ENCODE measurements at places on chromosomes 6 and 20.

GRCh38 chr6:44480097-44480541 lies 92.6 kb downstream of the CDC5L start:
- DNase-seq: no peak

- no peak for DNase-seq
These were observed 6.7 kb downstream of the RAET1G start for GRCh38 chr6:149915970-149916865.

- no peak for DNase-seq
These were observed 143.4 kb downstream of the BCKDHB start for GRCh38 chr6:80249897-80250296.

DNA sequence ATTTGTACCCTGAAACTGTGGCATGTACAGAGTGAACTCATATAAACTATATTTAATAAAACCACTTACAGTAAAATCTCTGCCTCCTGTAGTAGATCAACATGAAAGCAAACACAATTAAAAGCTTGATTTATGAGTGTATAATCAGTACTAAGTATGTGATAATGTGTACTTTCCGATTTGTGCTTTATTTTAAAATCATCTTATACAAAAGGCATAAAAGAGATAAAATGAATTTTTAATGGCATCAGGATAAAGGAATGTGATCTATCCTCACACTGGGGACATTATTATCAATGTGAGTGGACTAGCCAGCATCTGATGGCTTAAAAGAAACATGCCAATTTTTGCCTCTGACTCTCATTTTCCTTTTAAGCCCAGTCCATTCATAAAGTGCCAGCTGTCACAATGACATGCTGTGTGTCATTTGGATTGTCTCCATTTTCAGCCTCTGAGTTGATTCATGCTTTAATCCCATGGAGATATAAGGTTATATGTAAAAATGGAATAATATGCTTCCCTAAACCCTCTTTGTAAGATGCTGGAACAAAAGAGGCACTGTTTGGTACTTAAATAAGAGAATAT lies 831.6 kb upstream of the EYS start:
- DNase-seq: no peak

- DNase-seq: no peak
These were observed 151.5 kb upstream of the SALL4 start for GRCh38 chr20:51953731-51954340.

Data from ACHN (cell line).